ENCODE measurements at places on chromosomes 7 and 10.

DNA sequence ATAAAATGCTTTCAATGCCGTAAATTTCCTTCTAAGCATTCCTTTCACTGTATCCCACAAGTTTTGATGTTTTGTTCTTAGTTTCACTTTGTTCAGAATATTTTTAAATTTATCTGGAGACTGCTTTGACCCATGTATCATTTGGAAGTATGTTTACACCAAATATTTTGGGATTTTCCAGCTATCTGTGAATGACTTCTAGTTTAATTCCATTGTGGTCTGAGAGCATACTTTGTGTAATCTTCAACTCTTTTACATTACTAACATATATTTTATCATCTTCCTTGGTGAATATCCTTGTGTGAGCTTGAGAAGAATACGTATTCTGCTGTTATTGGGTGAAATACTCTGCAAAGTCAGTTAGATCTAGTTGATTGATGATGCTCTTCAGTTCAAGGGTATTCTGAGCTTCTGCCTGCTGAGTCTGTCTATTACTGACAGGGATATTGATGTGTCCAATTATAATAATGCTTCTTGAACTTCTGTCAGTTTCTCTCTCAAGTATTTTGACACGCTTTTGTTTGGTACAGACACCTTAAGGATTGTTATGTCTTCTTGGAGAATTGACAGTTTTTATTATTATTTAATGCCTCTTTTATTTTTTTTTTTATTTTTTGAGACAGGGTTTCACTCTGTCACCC is 31.6 kb downstream of the MKLN1 start:
- no peak for DNase-seq

GRCh38 chr7:1654738-1655475 is 15.2 kb upstream of the ELFN1 start:
- DNase-seq: no peak

- no peak for DNase-seq
Measured at GRCh38 chr7:83956104-83956503, 238.5 kb downstream of the SEMA3A start.

DNA sequence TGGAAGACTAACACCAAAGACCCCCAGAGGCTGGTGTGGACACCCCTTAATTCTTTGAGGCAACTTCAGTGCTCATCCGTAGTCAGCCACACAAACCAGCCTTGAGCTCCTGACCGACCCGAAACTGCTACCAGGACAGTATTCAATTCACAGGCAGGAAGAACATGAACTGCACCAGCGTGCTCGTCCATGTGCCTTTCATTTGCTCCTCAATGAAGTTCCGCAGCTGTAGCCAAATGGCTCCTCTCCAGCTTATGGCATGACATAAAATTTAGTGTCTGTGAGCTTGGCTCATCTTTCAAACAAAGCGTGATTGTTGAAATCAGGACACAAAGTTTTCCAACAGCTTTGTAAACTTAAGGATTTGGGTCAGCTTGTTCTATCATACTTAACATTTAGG is 144.1 kb upstream of the FAM171A1 start:
- DNase-seq: no peak

DNA sequence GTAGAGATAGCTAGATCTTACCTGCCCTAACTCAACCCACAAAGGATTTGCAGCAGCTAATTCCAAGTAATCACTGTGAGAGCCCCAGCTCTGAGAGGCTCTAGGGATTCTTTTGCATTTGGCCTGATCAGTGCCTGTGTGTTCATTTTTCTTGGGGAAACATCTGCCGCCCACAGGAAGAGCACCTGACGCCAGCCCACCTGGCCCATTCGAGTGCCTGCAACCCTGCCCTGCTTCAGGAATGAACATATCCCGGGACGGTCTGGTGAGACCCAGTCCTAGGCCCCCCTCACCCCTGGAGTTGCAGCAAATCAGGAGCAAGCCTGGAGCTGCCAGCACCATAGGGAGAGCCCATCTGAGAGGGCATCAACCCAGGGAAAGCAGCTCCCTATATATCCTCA is 38.8 kb downstream of the GSDME start:
- no peak for DNase-seq

- DNase-seq: no peak
Measured at GRCh38 chr10:61899663-61899996, 1.9 kb upstream of the ARID5B start.

DNA sequence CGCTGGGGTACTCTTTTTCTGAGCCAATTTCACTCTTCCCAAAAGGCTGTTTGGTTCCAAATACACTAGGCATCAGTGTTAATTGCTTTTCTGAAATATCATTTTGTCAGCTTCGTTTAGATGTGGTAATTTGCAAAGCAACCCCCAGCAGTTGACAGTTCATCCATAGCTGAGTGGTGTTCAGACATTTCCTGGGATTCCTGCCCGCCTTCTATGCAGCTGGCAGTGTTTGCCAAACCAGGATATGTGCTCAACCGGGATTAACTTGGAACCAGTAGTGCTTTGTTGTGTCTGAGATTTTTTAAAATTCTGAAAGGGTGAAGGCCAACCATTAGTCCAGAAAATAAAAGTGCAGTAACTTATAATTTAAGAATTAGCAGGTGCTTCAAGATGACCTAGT is 25.2 kb upstream of the MKLN1 start:
- DNase-seq: no peak

DNA sequence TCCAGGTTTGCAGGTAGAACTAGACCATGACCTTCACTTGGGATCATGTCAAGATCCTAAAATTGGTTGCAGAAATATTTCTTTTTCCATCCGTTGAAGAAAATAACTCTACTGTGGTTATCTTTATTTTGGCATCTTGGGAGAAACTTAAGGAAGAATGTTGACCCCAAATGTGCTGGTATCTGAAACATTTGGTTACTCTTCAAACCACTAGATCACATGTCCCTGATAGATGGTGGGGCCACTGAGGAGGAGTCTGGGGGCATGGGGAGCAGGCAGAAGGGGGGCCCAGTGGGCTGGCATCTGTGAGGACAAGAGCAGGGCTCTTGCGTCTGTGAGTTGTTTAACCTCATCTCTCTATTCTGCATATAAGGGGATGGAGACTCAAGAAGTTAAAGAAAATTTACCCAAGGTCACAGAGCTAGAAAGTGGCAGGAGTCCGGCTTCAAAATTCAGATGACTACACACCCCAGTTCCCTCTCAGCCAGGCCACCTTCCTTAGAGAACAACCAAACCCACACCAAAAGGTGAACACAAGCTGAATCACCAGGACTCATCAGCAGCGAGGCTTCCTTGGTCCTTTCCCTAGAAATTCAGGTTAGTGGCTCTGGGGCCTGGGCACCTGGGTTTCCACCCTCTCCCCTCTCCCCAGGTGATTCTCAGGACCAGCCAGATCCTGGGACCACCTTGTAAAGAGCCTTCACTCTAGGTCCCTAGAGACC is 40.6 kb upstream of the SRGN start:
- no peak for DNase-seq

GRCh38 chr7:83524277-83525075 is 124.5 kb downstream of the SEMA3E start:
- DNase-seq: no peak

DNA sequence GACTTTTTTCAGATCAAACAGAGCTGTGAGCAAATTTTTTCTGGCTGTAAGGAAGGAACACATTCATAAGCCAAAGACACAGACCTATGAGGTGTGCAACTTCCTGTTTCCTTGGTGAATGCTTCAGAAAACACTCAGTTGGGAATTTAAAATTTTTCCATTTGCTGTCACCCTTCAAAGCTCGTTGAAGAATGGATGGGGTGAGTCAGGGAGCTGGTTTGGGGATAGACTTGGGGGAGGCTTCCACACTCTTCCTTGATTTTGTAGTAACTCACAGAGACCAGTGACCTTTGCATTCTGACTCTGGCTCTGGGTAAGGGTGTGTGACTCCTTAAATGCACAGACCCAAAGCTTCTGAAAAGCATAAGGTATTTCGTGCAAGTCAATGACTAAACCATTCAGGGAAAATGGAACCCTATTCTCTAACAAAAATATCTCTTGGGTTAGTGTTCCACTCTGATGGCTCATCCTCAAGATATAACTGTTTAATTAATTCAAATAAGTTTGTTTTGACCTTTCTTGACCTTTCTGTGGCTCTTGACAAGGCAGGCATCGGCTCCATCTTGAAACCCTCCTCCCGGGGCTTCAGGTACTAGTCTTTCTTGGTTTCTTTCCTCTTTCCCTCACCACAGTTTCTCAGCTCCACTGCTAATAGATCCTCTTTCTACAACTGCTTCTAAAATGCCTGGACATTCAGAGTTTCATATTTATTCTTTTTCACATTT is 227.8 kb upstream of the INHBA start:
- DNase-seq: no peak

All from stimulated activated CD8-positive, alpha-beta memory T cell treated with anti-CD3 and anti-CD28 coated beads, Interleukin-15, amount 100 ng/mL, for 48 hours (primary cell).